Left forelimb (tissue), 1 donor: ENCODE measurements at places on chromosomes 13 and 19.
A peak's percentile ranks its signal among the peaks of the same experiment; 100 is the strongest.

- no peak for DNase-seq
These were observed 523.5 kb upstream of the ARGLU1 start for GRCh38 chr13:107091428-107091827.

DNA sequence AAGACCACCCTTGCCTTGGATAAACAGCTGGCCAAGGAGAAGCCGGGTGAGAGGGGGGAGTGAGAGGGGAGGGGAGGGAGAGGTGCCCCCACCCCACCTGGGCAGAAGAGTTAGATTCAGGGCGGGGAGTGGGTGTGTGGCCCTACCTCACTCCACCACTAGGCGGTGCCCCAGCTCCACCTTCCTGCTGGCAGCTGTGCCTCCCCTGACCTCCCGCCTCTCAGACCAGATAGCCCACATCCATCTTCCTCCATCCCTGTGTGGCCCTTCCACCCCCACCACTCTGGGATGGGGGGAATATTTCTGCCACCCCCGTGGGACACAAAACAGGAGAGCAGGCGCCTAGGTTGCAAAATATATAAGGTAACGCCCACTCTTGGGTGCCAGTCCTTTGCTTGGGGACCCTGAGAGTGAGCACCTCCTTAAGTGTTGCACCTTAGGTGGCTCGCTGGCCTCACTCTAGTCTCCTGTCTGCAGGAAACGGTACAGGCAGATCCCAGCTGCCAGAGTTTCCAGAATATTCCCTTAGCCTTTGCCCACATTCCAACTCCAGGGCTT is 13.8 kb upstream of the EHD2 start:
- no peak for DNase-seq

DNA sequence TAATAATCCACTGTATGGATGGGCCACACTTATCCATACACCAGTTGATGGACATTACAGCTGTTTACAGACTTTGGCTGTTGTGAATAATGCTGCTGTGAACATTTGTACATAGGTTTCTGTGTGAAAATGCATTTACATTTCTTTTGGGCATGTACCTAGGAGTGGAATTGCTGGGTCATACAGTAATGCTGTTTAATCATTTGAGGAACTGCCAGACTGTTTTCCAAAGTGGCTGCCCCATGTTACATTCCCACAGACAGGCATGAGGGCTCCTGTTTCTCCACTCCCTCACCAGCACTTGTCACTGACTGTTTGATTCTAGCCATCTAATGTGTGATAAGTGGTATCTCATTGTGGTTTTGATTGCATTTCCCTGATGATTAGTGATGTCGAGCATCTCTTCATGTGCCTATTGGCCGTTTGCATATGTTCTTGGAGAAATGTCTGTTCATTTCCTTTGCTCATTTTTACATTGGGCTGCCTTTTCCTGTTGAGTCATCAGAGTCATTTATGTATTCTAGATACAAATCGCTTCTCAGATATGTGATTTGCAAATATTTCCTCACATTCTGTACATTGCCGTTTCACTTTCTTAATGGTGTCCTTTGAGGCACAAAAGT is 12.8 kb downstream of the TMEM255B start:
- no peak for DNase-seq

DNA sequence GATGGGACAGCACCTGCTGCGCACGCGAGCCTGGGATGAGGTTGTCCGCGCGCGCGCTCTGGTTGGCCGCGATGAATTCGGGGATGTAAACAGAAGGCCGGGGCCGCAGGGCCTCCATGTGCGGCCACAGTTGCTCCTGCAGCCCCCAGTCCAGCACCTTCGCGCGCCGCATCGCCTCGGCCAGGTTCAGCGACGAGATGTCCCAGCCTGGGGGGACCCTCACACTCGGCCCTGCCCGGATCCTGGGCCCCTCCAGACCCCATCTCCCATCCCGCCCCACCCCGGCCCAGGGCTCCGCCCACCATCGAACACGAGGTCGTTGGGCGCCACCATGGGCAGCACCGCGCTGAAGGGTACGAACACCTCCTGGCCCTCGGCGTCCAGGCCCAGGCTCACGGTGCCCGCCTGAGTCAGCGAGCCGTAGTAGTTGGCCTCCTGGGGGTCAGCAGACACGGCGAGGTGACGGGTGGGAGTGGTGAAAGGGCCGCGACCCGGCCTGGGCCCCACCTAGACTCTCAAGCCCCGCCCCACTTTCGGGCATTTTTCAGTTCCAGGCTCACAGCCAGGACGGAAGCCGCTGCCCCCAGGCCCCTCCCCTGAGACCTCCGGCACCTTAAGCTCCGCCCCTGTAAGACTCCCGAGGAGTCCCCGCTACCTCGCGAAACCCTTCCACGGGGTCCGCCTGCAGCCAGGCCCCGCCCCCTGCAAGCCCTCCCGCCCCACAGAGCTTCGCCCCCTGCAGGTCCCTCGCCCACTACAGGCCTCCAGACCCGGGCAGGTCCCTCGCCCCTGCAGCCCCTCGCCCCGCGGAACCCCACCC is 1.1 kb downstream of the ISYNA1 start:
- DNase-seq, result peak; percentile 83

GRCh38 chr13:94065741-94066140 is 413.7 kb downstream of the DCT start:
- no peak for DNase-seq

- peak; percentile 89 for DNase-seq
These were observed at the start of gene ZNF625 for GRCh38 chr19:12156223-12157058. Gene ZNF625 (minus strand): TSS chr19:12156734. CDS start chr19:12156558, 176 bp downstream.
